HFFc6 (cell line): ENCODE measurements at places on chromosomes 5 and 9. TPM values are rescaled to one million over a fixed set of nuclear protein-coding genes. Genes with fewer than 3 reads are reported as not detected.
A peak's percentile ranks its signal among the peaks of the same experiment; 100 is the strongest.

DNA sequence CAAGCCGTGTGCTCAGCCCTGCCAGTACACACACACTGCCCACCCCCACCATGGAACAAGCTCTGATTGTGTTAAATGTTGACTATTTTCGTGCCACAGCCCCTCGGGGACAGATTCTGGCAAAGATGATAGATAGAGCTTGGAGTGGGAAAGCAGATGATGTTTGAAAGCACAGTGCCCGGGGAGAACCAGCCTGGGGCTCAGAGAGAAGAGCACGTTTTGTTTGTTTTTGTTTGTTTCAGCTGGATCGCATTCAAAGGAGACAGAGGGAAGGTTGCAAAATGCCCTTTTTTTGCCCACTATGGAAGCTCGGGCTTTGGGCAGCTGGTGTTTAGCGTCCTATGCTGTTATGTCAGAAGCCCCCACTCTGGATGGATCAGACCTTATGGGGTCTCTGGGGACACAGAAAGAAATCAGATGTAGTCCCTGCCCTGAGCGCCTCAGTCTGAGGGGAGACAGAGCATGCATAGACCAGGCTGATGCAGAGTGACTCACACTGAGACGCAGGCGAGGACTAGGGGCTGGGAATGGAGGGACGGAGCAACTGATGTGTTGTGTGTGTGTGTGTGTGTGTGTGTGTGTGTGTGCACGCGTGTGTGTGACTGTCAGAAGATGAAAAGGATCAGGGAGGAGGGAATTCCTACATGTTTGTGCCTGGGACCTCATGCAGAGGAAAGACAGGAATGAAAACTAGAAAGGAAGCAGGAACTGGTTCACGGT lies 229.7 kb downstream of the MELK start:
- peak; percentile 82 for DNase-seq

Gene FOXD4L6
- not detected in 3 replicates for total RNA-seq

Gene ARSI
- 4.7 and 4.9 TPM in 2 replicates for total RNA-seq

Gene C5orf58
- total RNA-seq, result not detected in 2 replicates

Gene INSL6
- total RNA-seq, result not detected in 3 replicates

Gene FAM163B
- total RNA-seq, result not detected in 3 replicates

DNA sequence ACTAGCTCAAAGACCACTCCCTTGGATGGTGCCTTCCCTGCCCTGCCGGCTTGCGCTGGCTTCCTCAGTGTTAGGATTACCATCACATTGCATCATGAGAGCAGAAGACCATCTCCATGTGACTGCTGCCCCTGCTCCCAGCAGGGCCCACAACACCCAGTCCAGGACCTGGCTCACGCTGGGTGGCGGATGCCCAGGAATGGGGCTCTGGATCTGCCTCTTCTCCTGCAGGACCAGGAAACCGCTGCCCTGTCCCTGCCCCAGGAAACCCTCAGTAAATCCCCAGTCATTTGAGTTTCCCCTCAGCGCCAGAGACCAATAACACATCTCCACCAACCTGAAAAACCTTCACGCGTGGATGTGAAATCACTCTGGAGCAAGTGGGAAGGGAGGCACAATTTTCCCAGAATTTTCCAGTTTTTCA lies 3.3 kb upstream of the RNF44 start:
- DNase-seq, result no peak

GRCh38 chr5:134550271-134551214 lies 25.1 kb downstream of the JADE2 start:
- no peak for DNase-seq

Gene SPRY4
- 26.1 to 27.5 TPM (median 27.5 TPM) in 3 replicates for total RNA-seq

GRCh38 chr9:34334916-34335315 lies 5.5 kb downstream of the NUDT2 start:
- DNase-seq, result no peak

Gene TAF11L5
- total RNA-seq, result not detected in 2 replicates

Gene MYOT
- total RNA-seq, result not detected in 3 replicates

Gene TMEM38B
- total RNA-seq, result 8.6 to 15.2 TPM (median 11.4 TPM) in 3 replicates

- no peak for DNase-seq
These were observed 74.6 kb downstream of the RGS3 start for GRCh38 chr9:113538131-113538530.

GRCh38 chr9:80072451-80072850 lies 500.7 kb downstream of the TLE4 start:
- DNase-seq, result no peak

DNA sequence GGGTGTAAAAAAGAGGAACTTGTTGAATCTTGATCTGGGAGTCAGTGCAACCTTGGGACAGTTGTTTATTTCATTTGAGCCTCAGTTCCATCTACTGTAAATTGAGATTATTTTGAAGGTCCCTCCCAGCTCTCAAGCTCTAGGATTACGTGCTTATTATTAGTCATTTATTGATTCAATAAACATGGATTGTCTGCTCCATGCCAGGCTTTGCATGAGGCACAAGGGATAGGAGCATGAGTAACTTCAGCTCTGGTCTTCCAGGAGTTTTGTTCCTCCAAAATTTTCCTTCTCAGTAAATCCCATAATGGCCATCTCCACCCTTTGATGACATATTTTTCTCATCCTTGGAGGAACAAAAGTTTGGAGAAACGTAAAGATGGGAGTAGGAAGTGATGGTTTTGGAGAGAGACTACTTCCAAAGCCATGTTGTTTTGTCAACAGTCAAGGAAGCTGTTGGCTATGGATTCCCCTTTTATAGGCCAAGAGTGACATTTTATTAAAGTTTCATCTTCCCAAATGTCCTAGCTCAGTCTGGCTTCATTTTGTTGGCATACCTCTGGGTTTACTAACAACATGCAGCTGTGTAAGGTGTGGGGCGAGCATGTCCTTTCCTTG lies 244.6 kb downstream of the DMRT2 start:
- DNase-seq, result no peak

GRCh38 chr5:36692791-36693763 lies 86.7 kb downstream of the SLC1A3 start:
- DNase-seq, result peak; percentile 54

GRCh38 chr5:100668511-100668910 lies 133.3 kb downstream of the FAM174A start:
- DNase-seq, result no peak

- no peak for DNase-seq
These were observed 175.5 kb upstream of the SLC30A5 start for GRCh38 chr5:68918306-68918705.

DNA sequence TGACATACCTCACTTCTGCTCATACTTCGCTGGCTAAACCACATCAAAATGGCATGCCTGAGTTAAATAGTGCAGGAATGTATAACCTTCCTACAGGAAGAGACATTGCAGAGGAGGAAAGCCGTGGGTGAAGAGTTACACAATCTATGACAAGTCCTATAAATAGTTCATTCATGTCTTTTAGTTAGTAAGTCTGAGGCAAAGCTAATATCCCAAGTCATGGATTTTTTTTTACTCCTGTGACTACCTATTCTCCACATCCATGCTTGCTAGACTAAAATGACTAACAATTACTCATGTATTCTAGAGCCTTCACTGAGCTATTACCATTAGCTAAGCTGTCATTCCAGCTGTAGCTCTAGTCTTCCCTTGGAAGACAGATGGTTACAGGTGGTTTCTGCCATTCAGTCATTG lies 391.3 kb downstream of the NR2F1-AS1 start:
- DNase-seq, result peak; percentile 95

GRCh38 chr5:104080646-104081175 lies 518.1 kb upstream of the NUDT12 start:
- DNase-seq, result no peak

DNA sequence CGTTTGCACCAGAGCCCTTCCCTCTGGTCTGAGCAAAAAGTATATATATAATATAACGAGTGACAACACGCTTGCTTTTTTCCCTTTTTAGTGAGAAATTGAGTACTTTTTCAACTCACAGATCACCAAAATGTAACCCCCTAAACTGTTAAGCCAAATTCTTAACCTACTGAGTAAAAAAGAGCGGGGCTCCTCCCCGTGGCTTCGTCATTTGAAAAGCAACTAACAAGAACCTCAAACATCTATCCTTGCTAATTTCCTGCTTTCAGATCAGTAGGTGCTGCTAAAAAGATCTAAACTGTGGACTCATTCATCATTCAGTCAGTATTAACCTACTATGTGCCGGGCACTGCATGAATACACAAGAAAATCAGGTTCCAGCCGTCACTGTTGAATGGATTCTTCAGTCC lies 1.0 kb upstream of the PTBP3 start:
- peak; percentile 32 for DNase-seq

Gene TSSK1B
- not detected in 3 replicates for total RNA-seq

Gene OSTF1
- 63.0 to 75.0 TPM (median 63.1 TPM) in 3 replicates for total RNA-seq

DNA sequence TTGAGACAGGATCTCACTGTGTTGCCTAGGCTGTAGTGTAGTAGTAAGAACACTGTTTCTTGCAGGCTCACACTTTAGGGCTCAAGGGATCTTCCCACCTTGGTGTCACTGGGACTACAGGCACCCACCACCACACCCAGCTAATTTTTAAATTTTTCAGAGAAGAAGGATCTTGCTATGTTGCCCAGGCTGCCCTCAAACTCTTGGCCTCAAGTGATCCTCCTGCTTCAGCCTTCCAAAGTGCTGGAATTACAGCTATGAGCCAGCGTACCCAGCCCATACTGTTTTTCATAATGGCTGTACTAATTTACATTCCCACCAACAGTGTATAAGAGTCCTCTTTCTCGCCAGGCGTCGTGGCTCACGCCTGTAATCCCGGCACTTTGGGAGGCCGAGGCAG lies 5.1 kb downstream of the STX17 start:
- no peak for DNase-seq

DNA sequence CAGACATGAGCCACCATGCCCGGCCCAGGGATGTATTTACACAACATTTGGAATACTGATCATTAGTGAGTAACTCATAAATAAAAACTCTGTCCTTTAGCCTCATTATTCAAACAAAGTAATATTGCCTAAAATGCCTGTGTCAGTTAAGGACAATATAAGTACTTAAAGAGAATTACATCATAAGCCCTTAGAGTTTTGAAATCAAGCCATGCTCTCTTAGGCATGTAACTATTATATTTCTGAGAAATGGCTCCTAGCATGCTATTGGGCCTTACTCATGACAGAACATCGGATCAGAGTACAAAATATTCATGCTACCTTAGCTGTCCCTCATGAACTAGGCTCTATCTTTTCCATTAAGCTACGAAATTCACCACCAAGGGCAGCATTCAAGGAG lies 309.3 kb downstream of the CHSY3 start:
- no peak for DNase-seq

Gene SLC34A1
- not detected in 3 replicates for total RNA-seq
